Activated B cell treated with CpG ODN at 0.5 μM for 24 hours (primary cell): ENCODE measurements at places on chromosomes 3 and 15.

DNA sequence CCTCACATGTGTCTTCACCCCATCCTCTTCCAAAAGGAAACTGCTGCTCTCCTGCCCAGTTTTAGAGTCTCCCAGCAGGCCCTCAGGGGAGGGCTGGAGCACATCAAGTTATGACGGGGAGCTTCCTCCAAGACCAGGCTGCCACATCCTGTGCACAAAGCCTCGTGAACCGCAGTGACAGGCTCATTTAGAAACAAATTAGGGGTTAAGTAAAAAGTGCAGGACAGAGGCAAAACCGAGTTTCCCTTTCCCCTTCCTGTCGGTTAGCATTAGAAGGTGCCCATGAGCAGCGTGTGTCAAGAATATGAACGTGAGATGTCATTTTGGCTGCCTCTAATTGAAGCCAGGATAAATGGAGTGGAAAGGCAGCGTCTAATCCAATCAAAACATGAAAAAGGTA is 199.7 kb downstream of the ARRDC4 start:
- H3K36me3 ChIP-seq: no peaks in the 10 kb centered on the region
- no peak overlapping the region for H3K4me3 ChIP-seq
- H3K27me3 ChIP-seq: no peaks in the 10 kb centered on the region
- H3K27ac ChIP-seq: no peak overlapping the region

DNA sequence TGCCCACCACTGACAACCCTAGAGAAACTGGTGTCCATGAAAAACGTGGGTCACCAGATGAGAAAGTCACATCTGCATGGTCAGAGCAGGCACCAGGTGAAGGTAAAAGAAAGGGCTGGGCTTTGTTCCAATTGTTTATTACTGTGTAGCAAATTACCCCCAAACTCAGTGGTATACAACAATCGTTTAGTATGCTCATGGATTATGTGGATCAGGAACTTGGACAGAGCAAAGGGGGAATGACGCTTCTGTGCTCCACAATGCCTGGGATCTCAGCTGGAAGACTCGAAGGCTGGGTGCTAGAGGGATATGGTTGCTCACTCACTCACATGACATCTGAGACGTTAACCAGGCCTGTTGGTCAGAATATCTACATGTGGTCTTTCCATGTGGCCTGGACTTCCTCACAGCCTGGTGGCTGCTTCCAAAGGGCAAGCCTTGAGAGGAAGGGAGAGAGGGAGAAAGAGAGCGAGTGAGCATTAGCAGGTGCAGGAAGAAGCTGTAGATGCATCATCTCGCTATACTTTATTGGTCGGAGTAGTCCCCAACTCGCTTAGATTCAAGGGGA is 44.9 kb downstream of the LPP start:
- no peaks in the 10 kb centered on the region for H3K27me3 ChIP-seq
- H3K4me3 ChIP-seq: no peak overlapping the region

DNA sequence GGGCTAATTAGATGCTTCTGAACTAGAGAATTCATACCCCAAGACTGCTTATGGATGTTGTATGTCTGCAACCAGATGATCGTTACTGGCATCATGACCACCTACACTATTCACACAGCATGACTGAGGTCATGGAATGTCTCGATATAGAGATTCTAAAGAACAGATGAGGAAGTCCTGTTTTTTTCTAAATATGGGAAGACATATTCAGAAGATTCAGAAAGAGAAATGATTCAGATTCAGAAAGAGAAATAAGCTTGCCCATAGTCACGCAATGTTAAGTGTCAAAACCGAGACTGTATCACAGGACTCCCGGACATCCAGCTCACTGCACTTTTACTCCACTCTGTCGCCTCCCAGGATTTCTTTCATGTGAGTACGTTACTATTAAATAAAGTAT is 136.2 kb downstream of the TPRG1 start:
- no peaks in the 10 kb centered on the region for H3K36me3 ChIP-seq
- no peak overlapping the region for H3K4me3 ChIP-seq
- no peaks in the 10 kb centered on the region for H3K4me1 ChIP-seq
- peaks cover 6% of the 10 kb centered on the region for H3K27me3 ChIP-seq
- no peak for DNase-seq
- H3K27ac ChIP-seq: no peak overlapping the region

- H3K27ac ChIP-seq: no peak overlapping the region
- no peaks in the 10 kb centered on the region for H3K36me3 ChIP-seq
- DNase-seq: no peak
Observed at GRCh38 chr3:115611630-115612029, 11.7 kb upstream of the GAP43 start.

DNA sequence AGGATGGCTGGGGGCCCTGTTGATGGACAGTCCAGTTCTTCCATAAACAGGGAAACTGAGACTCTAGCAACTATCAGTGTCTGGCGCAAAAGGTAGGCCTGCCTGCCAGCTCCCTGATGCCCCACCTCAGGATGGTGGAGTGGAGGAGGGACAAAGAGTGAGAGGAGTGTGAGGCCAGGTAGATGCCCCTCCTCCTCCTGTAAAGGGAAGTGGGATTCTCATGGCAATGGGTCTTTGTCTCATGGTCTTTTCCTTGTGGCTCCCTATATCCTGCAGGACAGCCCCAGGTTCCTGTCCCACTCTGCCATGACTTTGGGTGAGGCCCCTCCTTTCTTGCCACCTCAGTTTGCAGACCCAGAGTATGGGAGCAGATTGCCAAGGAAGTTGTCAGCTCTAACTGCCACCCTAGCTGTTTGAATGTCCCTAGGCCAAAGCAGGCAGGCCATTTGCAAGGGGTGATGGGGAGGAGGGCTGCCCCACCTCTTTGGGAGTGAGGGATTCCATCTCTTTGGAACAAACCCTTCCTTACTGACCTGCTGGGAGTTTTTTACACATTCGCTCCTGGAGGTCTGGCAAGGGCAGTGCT is 2.8 kb upstream of the DNAH1 start:
- peak overlapping the region; percentile 87 for H3K27ac ChIP-seq
- H3K4me3 ChIP-seq: peak overlapping the region; percentile 55
- no peaks in the 10 kb centered on the region for H3K27me3 ChIP-seq
- H3K36me3 ChIP-seq: peaks cover 4% of the 10 kb centered on the region

GRCh38 chr3:48966367-48966766 is 23.7 kb upstream of the P4HTM start:
- no peaks in the 10 kb centered on the region for H3K27me3 ChIP-seq
- H3K36me3 ChIP-seq: peaks cover 87% of the 10 kb centered on the region
- H3K27ac ChIP-seq: no peak overlapping the region
- H3K4me3 ChIP-seq: no peak overlapping the region
